Putamen (tissue), 1 donor: ENCODE measurements at places on chromosomes 2 and 18.

- no peak for DNase-seq
Observed at GRCh38 chr2:13638181-13638580, 921.4 kb downstream of the TRIB2 start.

- no peak for DNase-seq
Observed at GRCh38 chr2:169386722-169387121, 24.4 kb upstream of the LRP2 start.

GRCh38 chr2:123513351-123513750, 511.7 kb upstream of the CNTNAP5 start:
- no peak for DNase-seq

DNA sequence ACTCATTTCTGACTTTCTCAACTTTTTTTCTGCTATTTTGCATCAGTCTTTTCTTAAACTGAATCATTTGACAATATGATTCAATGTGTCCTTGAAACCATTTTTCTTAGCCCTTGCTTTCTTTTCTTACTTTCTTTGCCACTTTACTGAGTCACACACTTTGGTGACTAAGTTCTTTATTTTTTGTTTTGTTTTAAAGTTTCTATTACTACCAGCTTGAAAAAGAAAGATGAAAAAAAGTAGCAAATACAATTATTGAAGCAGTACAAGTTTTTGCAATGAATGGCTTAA, 116.5 kb downstream of the DOCK10 start:
- no peak for DNase-seq

DNA sequence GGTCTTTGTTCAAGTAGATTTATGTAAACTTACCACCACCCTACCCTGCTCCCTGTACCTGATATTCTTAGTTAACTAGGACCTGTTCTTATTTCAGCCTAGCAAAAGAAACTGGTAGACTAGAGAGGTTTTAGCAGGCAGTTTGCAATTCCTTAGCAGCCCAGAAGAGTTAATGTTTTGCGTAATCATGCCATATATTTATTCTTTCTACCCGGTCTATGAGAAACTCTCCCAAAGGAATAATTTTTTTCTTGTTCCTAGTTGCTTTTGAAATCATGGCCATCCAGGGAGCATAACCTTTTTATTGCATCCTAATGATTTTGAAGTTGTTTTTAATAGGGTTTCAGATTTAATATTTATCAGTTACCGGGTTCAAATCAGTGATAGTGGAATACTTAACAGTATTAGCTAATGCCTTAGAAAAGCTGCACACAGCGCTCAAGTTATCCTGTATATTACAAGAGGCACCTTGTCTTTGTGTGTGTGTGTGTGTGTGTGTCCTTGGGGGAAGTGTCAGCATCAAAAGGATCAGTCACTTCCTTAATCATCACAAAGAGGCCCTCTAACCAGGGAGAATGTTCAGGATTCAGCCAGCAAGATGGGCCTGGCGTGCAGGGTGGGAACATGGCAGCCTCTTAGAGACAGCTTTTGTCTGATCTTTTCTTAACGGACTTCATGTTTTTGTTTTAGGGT, 52.9 kb downstream of the CABLES1 start:
- no peak for DNase-seq

GRCh38 chr2:134386310-134386709, 132.4 kb downstream of the MGAT5 start:
- no peak for DNase-seq

DNA sequence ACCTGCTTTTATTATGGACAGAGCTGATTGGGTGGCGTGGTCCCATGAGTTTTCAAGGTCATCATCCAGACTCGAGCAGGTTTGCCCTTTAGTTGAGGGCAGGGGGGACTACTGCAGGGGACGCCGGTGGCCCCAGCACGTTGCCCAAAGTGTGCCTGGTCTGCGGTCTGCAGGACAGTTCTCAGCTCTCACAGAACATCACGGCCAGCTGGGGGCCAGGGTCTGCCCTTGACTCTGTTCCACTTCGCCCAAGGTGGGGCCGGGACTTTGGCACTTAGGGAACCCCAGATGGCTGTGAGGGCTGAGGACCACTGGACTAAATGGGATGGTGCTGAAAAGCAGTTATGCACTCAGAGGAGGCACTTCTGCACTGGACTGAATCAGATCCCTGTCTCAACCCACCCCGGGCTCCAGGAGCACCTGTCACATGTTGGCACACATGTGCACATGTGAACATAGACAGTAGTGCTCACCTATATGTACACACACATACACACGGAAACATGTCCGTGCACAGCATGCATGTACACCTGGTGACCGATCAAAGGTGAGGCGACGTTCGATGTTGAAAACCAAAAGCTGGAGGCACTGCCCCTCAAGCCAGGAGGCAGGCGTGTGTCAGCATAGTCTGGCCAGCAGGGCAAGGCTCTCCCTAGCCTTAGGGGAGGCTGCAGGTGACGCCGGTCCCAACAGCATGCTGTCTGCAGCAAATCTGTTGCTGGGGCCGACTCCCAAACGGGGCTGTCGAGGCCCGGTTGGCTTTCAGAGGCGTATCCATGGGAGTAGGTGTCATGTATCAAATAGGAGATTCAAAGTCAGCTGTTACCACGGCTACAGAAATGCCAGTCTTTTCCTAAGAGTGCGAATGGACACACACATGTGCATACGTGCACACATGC, 10.2 kb downstream of the ANO7 start:
- DNase-seq: no peak

- no peak for DNase-seq
Observed at GRCh38 chr2:177413703-177414102, 21.1 kb downstream of the AGPS start.

GRCh38 chr2:43609290-43609918, 13.6 kb upstream of the THADA start:
- no peak for DNase-seq

GRCh38 chr2:239540174-239540573, 139.4 kb upstream of the HDAC4 start:
- DNase-seq: peak; percentile 45

- no peak for DNase-seq
Observed at GRCh38 chr2:74416778-74417177, 4.6 kb downstream of the C2orf81 start.

DNA sequence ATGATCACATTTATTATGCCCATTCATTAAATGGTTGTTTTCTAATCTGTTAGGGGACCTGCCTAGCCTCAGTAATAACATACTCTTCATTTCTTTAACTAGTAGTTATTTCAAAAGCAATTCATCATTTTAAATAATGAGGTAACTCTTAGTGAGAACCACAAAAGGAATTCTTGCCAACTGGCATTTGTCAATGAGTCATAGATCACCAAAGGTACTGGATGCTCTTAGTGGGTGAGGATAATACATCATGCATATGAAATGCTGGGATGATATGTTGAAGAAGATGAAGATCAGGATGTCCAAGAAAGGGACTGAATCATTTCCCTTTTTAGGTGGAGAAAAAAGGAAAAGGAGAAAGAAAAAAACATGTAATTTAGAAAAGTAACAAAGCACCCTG, 826.2 kb upstream of the DDX18 start:
- no peak for DNase-seq

DNA sequence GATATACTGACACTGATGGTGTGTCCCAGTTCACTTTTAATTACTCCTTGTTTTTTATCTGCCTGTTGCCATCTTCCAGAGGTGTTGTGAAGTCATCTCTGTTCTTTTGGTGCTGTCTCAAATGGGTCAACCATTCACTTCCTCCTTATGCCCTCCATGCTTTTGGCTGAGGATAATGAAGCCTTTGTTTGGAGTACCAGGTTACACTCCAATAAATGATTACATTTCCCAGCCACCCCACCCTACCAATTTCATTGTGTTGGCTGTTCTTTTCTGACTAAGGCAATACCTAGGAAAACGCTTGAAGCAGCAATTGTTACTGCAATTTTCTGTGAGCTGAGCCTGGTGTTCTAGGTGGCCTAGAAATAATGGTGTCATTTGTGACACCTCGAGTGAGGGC, 29.8 kb upstream of the ACTG2 start:
- DNase-seq: no peak

GRCh38 chr18:48129621-48130082, 199.2 kb upstream of the SMAD2 start:
- DNase-seq: no peak

DNA sequence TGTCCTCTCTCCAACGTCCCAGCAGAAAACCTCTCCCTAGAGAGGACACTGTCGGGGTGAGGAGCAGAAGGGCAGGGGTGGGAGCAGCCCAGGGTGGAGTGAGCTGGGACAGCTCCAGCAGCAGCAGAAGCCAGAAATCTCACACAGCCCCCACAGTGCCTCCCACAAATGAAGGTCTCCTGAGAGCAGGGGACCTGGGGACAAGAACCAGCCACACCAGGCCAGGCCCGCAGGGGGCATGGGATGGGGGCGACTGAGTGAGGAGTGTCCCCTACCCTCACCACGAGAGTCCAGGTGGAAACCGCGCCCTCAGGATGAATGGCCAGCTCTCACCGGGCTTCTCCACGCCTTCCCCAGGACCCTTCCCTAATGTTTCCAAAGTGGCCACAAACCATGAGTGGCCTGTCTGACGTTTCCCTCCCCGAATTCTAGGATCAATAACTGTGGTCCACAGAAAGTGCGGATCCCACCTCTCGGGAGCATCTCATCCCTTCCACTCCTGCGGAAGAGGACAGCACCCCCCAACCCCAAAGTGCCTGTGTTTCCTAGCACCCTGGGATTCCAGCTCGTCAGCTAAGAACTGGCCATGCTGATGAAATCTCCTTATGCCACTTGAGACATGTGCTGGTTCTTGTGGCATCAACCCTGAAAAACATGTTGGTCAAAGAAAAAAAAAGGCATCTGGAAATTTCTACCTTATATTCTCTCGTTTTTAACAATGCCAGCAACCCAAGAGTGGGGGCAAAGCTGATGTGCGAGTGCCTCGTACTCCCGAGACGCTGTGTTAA, 121.1 kb downstream of the HDAC4 start:
- DNase-seq: no peak

GRCh38 chr2:185796758-185797157, 58.2 kb downstream of the FSIP2 start:
- no peak for DNase-seq

GRCh38 chr2:101766871-101767739, 69.6 kb downstream of the MAP4K4 start:
- DNase-seq: no peak

- no peak for DNase-seq
Observed at GRCh38 chr2:7844414-7844965, 837.4 kb upstream of the ID2 start.

- DNase-seq: no peak
Observed at GRCh38 chr2:217820091-217820819, 182.5 kb downstream of the TNS1 start.

- DNase-seq: no peak
Observed at GRCh38 chr2:2656115-2657011, 325.3 kb upstream of the MYT1L start.

DNA sequence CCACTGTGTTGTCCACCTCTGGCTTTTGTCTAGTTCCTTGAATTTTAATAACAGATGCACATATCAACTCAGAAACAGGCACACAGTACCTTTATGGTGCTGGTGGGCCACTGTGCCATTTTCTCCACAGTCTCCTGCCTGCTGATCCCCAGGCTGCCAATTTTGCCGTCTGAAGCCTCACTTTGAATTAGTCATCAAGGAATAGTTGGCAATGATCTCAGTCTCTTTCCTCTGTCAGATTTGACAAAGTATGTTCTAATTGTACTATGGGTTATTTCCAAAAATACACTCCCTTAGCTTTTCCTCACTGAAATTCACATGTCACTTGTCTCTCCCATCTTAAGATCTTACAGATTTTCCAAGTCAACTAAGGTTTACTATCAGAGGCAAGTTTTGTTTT, 140.7 kb downstream of the ZNF516 start:
- peak; percentile 57 for DNase-seq

GRCh38 chr2:20366672-20367116, 16.1 kb upstream of the PUM2 start:
- DNase-seq: no peak

- no peak for DNase-seq
Observed at GRCh38 chr2:215071676-215072075, 66.8 kb downstream of the ABCA12 start.

DNA sequence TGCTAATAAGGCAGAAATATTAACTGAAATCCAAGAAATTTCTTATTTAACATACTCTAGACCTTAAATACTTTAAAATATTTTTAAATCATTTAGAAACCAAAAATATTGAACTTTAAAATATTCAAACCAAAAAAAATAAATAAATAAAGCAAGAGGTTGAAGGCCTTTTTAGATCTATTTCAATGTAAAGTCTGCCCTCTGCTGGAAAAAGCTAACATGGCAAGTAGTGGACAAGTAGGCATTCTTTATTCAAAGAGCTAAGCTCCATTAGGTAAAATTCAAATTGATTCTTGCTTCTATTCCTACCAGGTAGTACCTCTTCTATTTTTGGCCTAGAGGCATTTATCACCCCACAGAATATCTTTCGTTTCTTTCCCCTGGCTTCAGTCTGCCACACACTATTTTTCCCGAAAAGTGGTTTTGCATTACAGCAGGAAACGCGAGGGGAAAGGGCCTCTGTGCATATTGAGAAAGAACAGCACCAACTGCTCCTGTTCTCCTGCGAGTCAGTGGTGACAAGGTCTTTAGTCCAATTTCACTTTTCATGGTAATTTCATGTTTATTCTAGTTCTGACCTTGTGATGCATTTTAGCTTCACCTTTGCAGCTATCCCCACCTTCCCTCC, 20.4 kb downstream of the IFIH1 start:
- peak; percentile 80 for DNase-seq

DNA sequence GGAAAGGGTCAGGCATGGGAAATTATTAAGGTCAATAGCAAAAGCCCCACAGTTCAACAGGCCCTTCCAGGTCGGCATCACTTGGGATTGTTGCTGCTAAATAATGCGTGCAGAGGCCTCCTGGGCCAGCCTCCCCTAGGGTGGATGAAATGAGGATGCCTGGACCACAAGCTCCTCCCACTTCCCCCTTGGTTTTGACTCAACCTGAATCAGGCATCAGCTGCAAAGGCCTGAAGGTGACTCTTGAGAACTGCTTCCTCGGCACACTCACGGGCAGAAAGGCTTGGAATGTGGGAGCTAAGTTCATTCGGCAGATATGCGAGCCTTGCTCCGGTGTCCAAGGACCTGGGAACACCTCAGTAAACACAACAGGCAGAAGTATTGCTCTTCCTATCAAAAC, 69.3 kb downstream of the MBP start:
- no peak for DNase-seq

- DNase-seq: no peak
Observed at GRCh38 chr2:223100061-223100511, 48.1 kb downstream of the KCNE4 start.

DNA sequence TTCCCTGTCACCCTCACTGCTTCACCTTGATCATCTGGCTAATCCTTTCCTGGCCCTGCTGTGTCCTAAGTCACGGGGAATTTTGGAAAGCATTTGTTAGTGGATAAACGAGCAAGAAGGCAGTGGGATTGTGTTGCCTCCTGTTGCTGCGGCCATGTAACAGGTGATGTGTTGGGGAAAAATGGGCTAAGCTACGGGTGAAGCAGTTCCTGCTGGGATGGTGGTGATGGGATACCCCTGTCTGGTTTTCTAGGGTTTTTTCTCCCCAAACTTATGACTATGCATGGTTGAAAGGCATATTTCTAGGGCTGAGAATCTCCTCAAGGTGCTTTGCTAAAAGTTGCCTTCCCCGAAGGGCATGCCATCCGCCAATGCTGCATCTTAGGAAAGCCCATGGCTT, 68.1 kb downstream of the WDSUB1 start:
- no peak for DNase-seq
